K562 (cell line): ENCODE measurements at places on chromosomes 7 and 10. TPM values are rescaled to one million over a fixed set of nuclear protein-coding genes. Genes with fewer than 3 reads are reported as not detected.
A peak's percentile ranks its signal among the peaks of the same experiment; 100 is the strongest.

Gene CPED1
- total RNA-seq: 290 and 301 TPM in 2 replicates

Gene OR2A5
- not detected in 2 replicates for total RNA-seq

Gene ARHGEF5
- total RNA-seq: 0.29 and 0.49 TPM in 2 replicates

Gene BMS1
- 26.8 and 32.7 TPM in 2 replicates for total RNA-seq

Gene KCND2
- total RNA-seq: not detected in 2 replicates

Gene EPO
- total RNA-seq: not detected in 2 replicates

Gene SLC16A9
- 1.7 and 2.1 TPM in 2 replicates for total RNA-seq

Gene KCNMA1
- 0.27 and 0.95 TPM in 2 replicates for total RNA-seq

Gene VGF
- total RNA-seq: 4.2 and 5.7 TPM in 2 replicates

Gene C10orf53
- total RNA-seq: not detected in 2 replicates

Gene GRID1
- total RNA-seq: 7.1 and 7.2 TPM in 2 replicates

Gene FZD1
- total RNA-seq: 4.9 and 5.1 TPM in 2 replicates

GRCh38 chr7:99876491-99876890 is 342 bp downstream of the OR2AE1 start:
- peaks cover 10% of the 10 kb centered on the region; the same call in 2 of the 3 replicates for H3K27me3 ChIP-seq
- H3K4me1 ChIP-seq: no peaks in the 10 kb centered on the region
- no peak overlapping the region for H3K4me3 ChIP-seq
- no peak overlapping the region for H3K27ac ChIP-seq
- no peak for DNase-seq
- H3K36me3 ChIP-seq: no peaks in the 10 kb centered on the region

DNA sequence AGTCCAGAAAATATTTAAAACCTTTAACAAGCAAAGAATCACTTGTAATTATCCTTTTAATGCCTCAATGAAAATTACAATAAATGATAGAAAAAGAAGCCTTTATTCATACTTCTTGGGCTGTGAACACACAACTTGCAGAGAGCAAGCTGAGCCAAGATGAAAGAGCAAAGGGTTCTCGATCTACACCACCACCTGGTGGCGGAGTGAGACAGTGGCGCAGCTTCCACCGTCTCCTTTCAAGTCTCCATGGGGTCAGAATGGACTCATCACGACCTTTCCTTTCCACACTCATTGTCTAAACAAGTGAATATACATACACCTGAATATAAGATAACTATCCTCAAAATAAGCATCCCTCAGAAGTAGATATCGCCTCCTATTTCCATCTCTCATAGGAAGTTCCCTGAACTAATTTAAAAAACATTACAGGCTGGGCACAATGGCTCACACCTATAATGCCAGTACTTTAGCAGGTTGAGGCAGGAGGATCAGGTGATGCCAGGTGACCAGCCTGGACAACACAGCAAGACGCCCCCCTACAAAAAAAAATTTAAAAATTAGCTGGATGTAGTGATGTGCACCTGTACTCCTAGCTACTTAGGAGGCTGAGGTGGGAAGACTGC is 40.7 kb downstream of the ATE1 start:
- H3K4me3 ChIP-seq: no peak overlapping the region
- H3K36me3 ChIP-seq: no peaks in the 10 kb centered on the region
- H3K27ac ChIP-seq: no peak overlapping the region
- no peaks in the 10 kb centered on the region for H3K4me1 ChIP-seq
- DNase-seq: peak; percentile 65

DNA sequence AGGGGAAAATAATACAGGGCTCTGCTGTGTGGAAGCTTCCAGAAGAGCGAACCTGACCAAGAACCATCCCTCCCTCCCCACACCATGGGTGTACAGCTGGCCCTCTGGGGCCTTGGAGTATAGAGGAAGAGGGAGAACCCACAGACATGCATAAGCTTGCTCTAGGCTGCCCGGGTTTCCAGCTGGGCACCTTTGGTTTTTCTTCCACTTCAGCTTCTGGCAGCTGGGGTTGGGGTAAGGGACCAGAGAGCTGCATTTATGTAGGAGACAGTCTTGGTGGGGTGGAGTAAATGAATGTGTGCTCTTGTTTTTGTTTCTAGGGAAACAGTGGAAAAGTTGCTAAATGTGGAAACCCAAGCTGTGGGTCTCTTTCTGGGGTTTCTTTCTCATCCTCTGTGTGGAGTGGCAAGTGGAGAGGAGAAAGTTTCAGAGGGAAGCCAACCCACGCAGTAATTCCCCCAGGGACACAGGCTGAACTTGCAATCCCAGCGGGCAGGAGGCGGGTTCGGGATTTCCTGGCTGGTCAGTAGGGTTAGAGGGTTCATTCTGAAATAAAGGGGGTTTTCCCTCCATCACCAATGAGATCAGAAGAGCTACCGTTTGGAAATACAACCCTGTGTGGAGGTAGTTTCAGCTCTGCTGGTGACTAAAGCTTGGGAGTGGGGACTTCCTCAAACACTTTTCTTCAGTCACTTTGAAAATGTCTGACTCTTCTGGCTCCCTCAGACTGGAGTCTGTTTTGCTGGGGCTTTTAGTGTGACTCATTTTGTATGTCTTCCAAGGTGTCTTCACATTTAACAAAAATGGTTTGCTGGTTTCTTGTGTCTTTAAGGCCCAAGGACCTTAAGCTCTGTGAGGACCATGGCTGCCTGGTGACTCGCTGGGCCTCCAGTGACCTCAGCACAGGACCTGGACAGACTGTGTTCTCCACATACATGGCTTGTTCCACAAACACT is 22.2 kb upstream of the SRGN start:
- H3K4me3 ChIP-seq: no peak overlapping the region
- no peaks in the 10 kb centered on the region for H3K36me3 ChIP-seq
- peaks cover 42% of the 10 kb centered on the region for H3K4me1 ChIP-seq
- DNase-seq: no peak
- no peak overlapping the region for H3K27ac ChIP-seq

DNA sequence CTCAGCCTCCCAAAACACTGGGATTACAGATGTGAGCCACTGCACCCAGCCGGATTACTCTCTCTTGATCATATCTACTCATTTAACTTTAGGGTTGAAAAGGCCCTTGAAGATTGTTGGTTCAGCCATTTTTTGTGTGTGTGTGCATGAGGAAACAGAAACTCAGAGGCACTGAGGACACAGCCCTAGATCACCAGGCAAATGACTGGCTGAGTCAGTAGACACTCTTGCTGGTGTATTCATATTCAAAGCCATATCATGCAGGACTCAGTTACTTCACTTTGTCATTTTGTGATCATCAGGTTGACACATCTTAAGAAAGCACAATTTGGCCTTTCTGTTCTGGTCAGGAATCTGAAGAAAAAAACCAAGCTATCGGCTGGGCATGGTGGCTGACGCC is 253.4 kb downstream of the TRIL start:
- H3K36me3 ChIP-seq: no peaks in the 10 kb centered on the region
- H3K4me1 ChIP-seq: no peaks in the 10 kb centered on the region
- no peak for DNase-seq
- H3K27me3 ChIP-seq: no peaks in the 10 kb centered on the region

GRCh38 chr7:93873998-93874574 is 16.5 kb downstream of the TFPI2 start:
- no peak overlapping the region for H3K4me3 ChIP-seq
- H3K4me1 ChIP-seq: no peaks in the 10 kb centered on the region
- DNase-seq: no peak
- no peaks in the 10 kb centered on the region for H3K27me3 ChIP-seq
- H3K36me3 ChIP-seq: no peaks in the 10 kb centered on the region

DNA sequence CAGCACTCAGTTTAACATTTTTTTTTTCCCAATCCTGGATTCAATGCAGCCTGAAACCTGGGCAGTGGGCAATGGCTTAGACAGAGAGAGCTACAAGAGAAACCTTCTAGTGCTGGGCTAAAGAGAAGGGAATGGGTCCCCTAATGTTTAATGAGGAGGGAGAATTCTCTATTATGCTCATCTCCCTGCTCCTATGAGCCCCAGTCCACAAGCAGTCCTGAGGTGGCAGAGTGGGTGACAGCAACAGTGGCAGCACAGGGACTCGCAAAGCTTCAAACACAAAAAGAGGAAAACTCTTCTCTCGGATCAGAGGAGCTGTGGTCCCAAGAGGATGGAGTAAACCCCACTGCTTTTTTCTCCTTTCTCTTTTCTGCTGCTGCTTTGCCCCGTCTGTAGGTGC is 36.5 kb downstream of the COBL start:
- no peak for DNase-seq
- no peaks in the 10 kb centered on the region for H3K4me1 ChIP-seq
- H3K27ac ChIP-seq: no peak overlapping the region
- H3K36me3 ChIP-seq: no peaks in the 10 kb centered on the region

- no peak overlapping the region for H3K27ac ChIP-seq
- H3K27me3 ChIP-seq: no peaks in the 10 kb centered on the region
- DNase-seq: no peak
- no peak overlapping the region for H3K4me3 ChIP-seq
- H3K36me3 ChIP-seq: peaks cover 87% of the 10 kb centered on the region
Observed at GRCh38 chr7:99041526-99041925, 102.4 kb downstream of the SMURF1 start.

- H3K27me3 ChIP-seq: no peaks in the 10 kb centered on the region
- DNase-seq: no peak
- no peak overlapping the region for H3K27ac ChIP-seq
- H3K4me3 ChIP-seq: no peak overlapping the region
- H3K36me3 ChIP-seq: no peaks in the 10 kb centered on the region; the same call in 2 of the 3 replicates
Observed at GRCh38 chr10:86829472-86829871, 73.1 kb downstream of the BMPR1A start.

DNA sequence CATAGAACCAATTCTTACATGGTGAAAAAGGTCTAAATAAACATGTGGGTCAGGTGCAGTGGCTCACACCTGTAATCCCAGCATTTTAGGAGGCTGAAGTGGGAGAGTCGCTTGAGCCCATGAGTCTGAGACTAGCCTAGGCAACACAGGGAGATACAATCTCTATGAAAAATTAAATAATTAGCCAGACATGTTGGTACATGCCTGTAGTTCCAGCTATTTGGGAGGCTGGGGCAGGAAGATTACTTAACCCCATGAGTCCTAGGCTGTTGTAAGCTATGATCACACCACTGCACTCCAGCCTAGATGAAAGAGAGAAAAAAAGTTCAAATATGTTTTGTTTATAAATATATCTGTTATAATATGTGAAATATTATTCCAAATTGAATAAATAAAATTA is 643.6 kb downstream of the IPMK start:
- H3K4me1 ChIP-seq: no peaks in the 10 kb centered on the region
- H3K4me3 ChIP-seq: no peak overlapping the region
- no peak overlapping the region for H3K27ac ChIP-seq
- no peaks in the 10 kb centered on the region for H3K27me3 ChIP-seq
- no peak for DNase-seq

GRCh38 chr10:32329061-32329460 is 17.9 kb downstream of the EPC1 start:
- no peak overlapping the region for H3K27ac ChIP-seq
- H3K27me3 ChIP-seq: no peaks in the 10 kb centered on the region
- H3K4me3 ChIP-seq: no peak overlapping the region
- H3K36me3 ChIP-seq: peaks cover 13% of the 10 kb centered on the region; the same call in 2 of the 3 replicates
- no peak for DNase-seq

DNA sequence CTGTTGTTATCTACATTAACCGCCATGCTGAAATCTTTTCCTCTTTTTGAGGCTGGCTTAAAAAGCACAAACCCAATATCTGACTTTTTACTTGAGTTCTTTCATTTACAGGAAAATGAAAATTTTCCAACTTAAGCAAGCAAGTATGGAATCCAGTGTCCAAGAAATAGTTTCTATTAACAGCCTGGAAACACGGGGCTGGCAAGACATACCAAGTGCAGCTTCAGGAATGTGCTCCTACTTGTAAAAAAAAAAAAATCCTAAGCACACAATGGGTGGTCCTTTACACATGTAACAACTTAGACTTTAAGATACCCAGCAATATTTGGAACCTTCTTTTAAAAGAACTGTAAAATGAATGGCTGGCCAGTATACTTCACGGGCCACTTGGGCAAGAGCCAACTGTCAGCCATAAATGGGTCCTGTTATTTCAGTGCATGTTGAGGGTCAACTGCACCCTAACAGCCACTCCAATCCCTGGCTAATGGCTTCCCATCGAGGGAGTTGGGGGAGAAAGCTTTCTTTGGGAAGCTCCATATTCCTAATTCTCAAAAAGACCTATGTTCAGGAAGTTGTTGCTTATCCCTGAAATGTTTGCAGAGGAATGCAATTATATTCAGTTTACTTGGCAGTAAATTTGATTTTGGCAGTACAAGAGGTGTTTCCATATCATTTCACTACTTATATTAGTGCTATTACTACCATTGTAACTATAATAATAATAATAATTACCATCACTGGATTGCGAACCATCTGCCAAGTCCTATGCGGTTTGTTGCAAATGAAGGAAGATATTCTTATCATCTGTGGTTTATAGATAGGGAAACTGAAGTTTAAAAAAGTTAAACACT is 236.4 kb upstream of the TMEM72 start:
- H3K4me1 ChIP-seq: no peaks in the 10 kb centered on the region
- no peaks in the 10 kb centered on the region for H3K36me3 ChIP-seq
- no peaks in the 10 kb centered on the region for H3K27me3 ChIP-seq
- H3K27ac ChIP-seq: no peak overlapping the region
- no peak for DNase-seq

GRCh38 chr10:28411648-28412047 is 108.8 kb upstream of the MPP7 start:
- H3K36me3 ChIP-seq: no peaks in the 10 kb centered on the region
- H3K4me1 ChIP-seq: no peaks in the 10 kb centered on the region
- no peak overlapping the region for H3K4me3 ChIP-seq
- H3K27ac ChIP-seq: no peak overlapping the region
- H3K27me3 ChIP-seq: peaks cover 8% of the 10 kb centered on the region
